ENCODE measurements at places on chromosomes 12 and 14.

DNA sequence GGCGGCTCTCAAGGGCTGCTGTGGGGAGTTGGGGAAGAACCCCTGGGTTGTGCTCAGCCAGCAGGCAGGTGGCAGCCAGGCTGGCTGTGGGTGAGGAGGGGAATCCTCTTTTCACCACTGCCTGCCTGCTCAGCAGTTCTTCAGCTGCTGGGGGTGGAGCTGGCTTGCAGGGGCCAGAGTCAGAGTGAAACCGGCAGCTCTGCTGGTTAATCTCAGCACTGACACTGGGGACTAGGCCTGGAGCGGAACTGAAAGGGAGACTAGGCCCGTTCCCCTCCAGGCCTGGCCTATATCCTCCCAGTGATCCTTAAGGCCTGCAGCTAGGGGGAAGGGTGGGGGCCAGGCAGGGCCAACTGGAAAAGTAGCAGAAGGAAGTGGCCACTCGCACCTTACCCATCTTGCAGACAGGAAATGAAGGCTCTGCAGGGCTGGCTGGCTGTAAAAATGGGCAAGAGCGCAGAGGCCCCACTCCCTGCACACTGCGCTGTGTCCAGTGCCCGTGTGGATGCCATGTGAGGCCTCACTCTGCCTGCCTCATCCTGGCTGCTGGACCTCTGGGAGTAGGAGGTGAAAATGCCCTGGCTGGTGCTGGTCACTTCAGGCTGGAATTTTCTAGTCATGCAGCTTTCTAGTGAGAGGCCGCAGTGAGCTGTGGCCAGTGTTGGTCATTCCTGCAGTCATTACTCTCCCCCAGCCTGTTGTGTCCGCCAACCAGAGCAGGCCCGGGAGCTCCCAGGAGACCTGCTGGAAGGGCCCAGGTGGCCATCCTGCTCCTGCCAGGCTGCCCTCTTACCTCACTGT is 39.4 kb downstream of the SH2B3 start:
- DNase-seq, result peak; percentile 87

GRCh38 chr14:94689218-94689984 is 77.2 kb downstream of the SERPINA3 start:
- peak; percentile 25 for DNase-seq

DNA sequence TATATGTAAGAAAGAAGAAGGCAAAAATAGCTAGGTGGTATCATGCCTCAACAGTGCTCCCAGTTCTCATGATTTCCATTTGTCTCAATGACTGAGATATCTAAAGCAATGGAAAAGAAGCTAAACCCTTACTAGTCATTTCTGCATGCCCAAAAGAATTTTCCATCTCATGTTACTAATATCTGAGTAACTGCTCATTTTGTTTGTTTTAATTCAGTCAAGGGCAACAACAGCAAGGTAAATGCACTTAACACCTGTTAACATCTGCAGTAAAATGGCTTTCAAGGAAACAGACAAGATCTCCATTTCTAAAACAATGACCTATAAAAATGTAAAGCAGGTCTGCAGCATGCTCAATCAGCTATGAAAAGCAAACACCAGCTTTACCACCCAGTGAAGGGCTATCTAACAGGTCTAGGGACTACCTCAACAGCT is 19.4 kb upstream of the SELPLG start:
- DNase-seq, result no peak

- DNase-seq, result no peak
Observed at GRCh38 chr12:66190519-66191370, 1.7 kb downstream of the IRAK3 start.

DNA sequence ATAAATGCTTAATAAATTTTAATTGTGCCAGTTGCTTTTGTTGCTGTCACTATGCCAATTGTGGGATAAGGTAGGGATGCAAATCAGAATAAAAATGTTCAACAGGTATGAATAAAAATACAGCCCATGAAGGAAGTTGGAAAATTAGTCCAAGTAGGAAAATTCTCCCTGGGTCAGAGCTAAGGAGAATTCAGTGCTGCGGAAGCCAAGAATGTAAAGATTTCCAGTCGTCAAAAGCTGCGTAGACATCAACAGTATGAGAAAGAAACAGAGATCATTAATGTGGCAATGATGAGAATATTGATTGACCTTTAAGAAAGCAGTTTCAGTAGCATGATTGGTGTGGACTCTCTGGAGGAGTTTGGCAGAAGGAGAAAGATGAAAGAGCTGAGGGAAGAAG is 87.9 kb downstream of the PLEKHA5 start:
- no peak for DNase-seq

DNA sequence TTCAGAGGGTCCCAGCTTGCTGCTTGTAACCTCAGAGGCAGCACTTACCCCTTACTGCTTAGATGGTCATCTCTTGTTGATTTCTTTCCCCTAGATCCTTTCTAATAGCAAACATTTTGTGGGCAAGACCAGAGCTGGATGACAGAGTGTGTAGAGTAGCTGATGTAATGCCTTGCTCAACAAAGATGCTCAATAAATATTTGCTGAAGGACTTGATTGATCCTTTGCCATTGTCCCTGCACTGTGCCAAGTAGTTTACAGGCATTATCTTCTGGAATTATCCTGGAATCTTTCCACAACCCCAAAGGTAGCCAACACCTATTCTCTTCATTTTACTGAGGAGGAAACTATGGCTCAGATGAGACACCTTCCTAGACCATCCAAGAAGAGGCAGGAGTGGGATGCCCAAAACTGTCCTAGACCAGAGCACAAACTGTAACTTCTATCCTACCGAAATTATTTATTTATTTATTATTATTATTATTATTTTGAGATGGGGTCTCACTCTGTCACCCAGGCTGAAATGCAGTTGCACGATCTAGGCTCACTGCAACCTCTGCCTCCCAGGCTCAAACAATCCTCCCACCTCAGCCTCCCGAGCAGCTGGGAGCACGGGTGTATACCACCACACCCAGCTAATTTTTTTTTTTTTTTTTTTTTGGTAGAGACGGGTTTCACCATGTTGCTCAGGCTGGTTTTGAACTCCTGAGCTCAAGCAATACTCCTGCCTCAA is 1.4 kb downstream of the MMAB start:
- DNase-seq, result no peak

GRCh38 chr14:68576031-68576430 is 216.8 kb downstream of the ZFP36L1 start:
- DNase-seq, result no peak

DNA sequence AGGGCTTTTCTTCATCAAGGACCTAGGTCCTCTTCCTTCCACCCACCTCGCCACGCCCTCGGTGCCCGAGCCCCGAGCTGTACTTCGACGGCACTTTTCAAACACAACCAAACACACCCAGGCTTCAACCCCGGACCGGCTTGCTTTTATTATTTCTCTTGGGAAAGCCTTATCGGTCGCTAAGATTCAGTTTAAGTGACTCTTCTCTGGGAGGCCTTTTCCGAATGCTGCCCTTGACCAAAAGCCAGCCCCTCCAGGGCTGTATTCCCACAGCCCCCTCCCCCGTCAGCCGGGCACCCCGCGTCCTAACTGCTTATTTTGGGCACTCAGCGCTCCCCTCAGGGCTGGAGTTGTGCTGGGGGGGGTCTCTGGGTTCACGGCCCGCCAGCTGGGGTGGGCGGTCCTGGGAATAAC is 644 bp upstream of the PPP4R4 start:
- DNase-seq, result no peak

DNA sequence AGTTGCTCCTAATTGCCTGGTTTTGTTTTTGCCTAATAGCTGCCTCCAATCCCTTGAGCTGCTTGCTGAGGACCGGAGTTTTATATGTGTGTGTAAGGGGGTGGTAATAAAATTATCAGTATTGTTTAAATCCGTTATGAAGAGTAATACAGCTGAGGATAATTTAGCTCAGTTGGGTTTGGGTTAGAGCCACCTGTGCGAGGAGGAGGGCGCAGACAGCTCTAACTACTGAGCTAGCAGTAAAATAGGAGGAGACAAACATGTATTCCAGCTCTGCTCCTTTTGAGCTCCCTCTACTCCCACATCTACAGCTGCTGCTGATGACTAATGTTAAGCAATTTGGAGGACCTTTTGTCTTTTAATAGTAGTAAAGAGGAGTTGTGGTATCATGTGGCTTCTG is 61.5 kb downstream of the SPATS2 start:
- no peak for DNase-seq

- DNase-seq, result no peak
Observed at GRCh38 chr12:77772676-77773298, 57.9 kb upstream of the NAV3 start.

DNA sequence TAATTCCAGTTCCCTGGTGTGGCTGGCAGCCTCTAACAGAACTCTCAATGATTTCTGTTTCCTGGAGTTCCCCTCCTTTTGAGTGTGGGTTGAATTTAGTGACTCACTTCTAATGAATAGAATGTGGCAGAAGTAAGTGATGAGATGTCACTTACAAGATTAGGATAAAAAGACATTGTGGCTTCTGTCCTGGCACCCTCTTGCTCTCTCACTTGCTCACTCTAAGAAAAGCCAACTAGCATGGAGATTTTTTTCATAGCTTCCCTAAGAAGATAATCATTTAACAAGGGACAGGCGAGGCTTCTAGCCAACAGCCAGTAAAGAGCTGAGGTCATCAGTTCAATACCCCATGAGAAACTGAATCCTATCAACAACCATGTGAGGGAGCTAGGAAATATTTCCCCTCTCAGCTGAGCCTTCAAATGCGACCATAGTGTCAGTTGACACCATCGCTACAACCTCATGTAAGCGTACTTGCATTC is 156.7 kb downstream of the TMTC3 start:
- peak; percentile 2 for DNase-seq

GRCh38 chr12:77388445-77389265 is 323.3 kb upstream of the E2F7 start:
- no peak for DNase-seq

DNA sequence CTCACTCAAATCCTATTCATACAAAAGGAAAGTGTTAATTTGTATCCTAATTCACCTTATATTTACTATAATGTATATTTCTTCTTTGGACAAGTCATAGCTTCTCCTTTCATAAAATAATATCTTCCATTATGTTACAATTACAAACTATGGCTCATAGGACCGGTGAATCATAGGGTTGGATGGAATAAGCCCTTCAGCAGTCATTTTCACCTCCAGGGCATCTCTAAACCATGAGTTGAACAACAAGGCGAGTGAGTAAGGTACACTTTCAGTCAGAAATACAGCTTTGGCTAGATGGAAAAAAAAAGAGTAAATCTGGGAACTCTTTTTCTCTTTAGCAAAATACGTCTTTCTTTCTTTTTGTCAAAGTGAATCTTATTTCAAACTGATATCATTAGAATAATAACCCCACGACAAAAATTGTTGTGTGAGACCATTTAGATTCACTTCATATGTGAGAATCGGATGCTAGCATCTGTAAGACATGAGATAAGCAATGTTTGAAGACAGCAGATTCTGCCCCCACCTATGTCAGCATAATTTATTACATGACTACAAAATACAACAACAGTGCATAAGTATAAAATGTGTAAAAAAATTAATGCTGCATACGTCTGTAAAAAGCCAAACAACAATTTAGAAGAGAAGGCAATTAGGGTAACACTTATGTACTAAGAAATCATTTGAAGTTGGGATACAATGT is 184.4 kb upstream of the SLC38A2 start:
- DNase-seq, result no peak

GRCh38 chr12:52029685-52030084 is 21.6 kb upstream of the NR4A1 start:
- DNase-seq, result no peak

DNA sequence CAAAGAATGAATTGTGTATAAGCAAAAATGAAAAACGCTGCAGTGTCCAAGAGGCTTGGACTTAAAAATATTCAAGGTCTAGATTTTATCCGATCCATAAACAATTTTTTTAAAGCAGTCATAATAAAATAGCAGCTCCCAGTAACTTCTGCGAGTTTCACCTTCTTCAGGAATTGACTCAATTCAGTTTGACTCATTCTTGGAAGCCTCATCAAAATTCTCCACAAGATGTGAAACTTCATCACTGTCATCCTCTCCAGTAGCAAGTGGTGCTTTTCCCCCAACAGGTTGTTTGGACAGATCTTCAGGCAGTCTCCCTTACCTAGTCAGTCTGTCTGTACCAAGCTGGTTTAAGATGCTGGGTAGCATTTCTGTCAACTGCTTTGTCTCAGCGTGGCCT is 93.5 kb upstream of the FOXG1 start:
- no peak for DNase-seq

GRCh38 chr14:103104654-103105452 is 10.3 kb downstream of the EXOC3L4 start:
- peak; percentile 47 for DNase-seq

DNA sequence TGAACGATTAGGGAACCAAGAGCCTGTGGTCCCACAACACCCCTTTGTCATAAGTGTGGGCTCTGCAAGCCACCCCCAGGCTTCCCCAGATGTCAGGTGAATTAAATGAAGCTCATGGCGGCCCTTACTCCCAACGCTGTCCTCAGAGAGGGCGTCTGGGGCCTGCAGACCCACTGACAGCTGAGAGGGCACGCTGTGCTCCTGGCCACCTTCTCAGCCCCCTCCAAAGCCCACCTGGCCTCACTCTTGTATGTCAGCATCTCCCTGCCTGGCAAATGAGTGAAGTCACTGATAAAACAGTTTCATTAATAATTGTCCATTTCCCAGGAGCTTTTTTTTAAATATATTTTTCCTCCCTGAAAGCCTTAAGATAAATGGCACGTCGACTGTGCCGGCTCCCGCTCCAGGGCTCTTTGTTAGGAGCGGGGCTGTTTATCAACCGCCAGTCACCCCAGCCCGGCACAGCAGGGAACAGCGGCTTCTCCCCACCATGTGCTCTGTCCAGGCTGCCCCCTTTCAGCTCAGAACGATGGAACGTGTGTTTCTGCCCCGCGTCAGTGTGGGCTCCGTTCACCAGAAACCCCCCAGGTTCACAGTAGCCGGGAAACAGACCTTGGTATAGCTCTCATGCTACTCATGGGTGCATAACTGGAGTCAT is 94.7 kb upstream of the SFSWAP start:
- DNase-seq, result no peak

DNA sequence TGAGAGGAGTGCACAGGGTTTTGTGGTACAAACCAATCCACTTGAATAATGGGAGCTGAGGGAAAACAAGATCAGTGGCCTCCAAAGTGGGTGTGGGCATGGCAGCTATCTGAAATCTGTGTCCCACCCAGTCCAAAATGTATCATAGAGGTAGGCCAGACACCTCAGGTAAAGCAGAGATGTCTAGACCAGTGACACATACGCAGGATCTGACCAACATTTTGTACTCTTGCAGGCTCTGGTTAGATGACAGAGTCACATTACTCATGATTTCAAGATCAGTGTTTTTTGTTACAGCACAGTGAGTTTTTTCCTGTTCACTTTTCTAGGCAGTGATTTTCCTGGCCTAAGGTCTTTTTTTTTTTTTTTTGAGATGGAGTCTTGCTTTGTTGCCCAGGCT is 211.8 kb downstream of the PCNX1 start:
- no peak for DNase-seq

- no peak for DNase-seq
Observed at GRCh38 chr12:101698800-101699347, 1.4 kb downstream of the CHPT1 start.

Data from stimulated activated CD8-positive, alpha-beta memory T cell treated with anti-CD3 and anti-CD28 coated beads, Interleukin-15, amount 100 ng/mL, for 48 hours (primary cell).